Panc1 (cell line): ENCODE measurements at places on chromosomes 4 and X.

- DNase-seq = no peak
Observed at GRCh38 chrX:13260598-13260997, 59.3 kb downstream of the ATXN3L start.

- DNase-seq = no peak
Observed at GRCh38 chrX:113058634-113059033, 218.0 kb upstream of the AMOT start.

DNA sequence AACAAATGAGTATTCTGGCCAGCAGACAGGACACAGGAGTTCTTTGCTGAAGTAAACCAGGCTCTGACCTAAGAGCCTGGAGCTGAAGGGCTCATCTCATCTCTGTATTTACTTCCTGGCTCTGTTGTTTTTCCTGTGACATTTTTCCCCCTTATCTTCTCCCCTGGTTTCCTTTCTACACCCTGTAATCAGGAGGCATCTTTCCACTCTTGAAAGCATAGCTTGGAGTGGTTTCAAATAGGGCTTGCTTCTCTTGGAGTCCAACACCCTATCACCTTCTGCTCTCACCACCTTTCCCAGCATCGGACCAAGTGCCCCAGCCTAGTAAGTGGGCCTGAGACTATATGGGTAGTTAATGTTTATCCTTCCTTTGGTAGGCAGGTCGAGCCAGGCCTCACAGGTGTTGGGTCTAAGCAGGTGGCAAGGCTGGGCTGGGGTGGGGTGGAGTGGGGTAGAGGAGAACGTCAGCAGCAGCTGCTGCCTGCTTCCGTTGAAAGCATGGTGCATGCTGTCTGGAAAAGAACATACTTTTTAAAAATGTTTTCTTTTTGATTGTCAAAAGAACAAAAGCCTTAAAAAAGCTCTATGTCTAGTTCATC, 1.2 kb downstream of the DRP2 start:
- DNase-seq = no peak

DNA sequence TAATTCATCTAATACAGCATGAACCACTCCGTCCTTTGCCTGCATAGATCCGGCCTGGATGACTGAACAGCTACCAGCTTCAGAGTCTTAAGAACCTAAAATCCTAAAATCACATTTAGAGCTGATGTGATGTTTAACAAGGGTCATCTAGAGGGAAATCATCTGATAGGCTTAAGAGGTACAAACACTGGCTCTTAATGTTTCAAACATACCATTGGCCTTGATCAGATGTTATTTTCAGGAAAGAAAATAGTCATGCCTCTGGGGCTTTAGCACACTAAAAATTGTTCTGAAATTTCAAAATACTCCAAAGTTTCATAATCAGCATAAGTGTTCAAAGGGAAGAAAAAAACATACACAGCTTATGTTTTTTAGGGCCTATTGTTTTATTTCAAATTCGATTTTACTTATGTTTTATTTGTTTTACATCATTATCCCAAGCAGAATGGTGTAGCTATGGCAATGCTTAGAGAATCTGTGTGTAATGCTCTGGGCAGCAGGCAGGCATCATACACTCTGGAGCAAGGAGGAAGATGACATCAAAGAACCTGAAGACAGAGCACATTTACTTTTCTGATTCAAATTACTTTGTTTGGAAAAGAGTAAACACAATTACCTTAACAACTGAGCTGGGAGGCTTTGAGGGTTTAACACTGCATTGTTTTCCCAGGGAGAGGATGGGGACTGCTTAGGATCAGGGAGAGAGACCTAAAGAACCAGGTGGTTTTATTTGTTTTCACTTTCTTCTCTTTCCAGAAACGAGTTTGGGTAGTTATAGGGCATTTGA, 25.3 kb upstream of the LEF1 start:
- DNase-seq = no peak
